ENCODE measurements at places on chromosomes 6 and 20.

DNA sequence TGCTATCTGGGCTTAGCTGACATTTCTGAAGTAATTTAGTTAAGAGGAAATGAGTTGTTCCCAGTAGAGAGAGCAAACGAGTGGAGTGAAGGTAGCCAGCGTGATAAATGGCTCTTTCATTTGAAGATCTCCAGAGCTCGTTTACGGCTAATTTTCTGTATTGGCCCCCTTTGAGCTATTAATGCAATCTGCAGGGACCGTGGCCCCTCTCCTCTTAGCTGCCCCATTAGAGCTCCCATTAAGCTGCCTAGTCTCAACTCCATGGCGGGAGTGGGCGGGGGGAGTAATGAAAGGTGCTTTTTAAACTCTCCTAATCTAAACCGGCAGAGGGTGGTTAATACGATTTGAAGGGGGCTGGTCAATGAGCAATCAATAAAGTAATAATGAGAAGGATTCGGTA, 12.5 kb downstream of the TFAP2B start:
- no peak for DNase-seq

- no peak for DNase-seq
Measured at GRCh38 chr20:61205769-61206168, 46.3 kb upstream of the CDH4 start.

DNA sequence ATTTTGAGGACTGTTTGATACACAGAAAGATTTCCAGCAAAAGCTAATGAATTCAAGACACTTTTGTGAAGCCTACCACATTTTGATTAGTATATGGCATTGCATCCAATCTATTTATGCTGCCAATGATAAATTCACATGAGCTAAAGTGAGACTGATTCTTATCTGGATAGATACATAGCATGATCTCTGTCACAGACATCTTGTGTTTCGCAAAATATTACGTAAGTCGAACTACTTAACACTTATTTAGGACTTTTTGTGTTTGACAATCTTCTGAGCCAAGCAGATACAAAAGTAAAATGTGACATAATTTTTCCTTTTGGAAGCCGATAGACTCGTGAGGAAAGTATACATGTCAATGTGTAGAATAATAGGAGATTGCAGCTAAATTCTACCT, 251.6 kb downstream of the HACE1 start:
- DNase-seq, result no peak

DNA sequence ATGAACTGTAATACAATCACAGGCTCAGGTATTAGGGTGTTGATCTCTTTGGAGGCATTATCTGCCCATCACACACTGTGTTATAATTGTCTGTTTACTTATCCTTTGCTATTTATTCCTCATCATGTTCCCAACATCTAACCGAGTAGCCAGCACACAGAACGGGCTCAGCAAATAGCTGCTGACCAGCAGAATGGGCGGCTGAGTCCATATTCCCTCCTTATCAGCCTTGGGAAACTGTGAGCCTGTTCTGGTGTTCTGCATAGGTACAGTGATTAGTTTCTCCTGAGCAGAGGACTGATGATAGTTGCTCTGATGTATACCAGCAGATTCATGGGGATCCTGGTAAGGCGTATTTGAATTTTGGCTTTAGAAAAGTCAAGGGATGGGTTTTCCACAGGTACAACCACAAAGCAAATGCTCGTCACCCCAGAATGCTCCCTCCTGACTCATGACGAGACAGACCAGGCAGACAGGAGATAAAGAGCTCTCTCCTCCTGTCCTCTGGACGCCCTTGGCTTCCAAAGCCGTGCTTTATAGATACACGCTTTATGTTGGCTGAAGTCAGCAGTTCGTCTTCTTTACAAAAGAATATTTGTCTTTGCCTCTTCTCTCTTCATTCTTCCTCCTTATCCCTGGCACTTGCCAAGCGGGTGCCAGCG, 166.7 kb downstream of the TTLL2 start:
- DNase-seq, result no peak

DNA sequence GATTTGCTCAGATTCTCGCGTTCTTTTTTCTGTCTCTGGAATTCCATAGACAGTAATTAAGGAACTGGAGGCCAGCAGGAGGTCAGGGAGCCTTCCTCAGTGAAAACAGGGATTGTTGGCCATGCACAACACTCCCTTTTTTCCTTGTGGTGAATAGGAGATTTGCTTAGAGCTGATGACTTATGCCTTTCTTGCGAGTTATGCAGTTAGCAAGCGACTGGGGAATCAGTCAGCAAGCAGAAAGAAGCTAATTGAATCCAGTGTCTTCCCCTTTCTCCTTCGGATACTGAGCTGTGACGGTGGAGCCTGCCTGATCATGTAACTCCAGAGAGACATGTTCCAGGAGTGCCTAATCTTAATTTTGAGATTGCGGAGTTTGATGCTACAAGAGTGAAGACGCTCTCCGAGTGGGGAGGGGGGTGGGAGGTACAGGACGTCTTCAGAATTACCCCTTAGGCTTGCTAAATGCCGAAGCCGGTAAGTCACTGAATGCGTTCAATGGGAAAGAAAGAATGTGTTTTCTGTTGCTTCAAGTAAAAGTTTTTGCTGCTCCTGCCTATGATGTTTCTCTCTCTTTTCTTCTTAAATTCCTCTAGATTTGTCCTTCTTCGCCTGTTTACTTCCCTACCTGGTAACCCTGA, 165.9 kb downstream of the SASH1 start:
- DNase-seq, result no peak

DNA sequence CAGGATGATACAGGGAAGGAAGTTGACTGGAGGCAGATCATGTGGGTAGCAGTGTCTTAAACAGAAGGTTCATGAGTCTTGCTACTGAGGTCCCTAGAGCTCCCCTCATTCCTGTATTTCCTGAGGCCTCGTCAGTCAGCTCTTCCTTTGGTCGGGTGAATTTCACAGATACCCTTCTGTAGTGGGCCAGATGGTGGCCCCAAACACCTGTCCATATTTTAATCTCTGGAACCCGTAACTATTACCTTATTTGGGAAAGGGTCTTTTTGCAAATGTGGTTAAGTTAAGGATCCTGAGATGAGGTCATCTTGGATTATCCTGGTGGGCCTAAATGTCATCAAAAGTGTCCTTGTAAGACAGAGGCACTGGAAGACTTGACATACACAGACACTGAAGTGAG, 9.6 kb downstream of the KCNS1 start:
- no peak for DNase-seq

DNA sequence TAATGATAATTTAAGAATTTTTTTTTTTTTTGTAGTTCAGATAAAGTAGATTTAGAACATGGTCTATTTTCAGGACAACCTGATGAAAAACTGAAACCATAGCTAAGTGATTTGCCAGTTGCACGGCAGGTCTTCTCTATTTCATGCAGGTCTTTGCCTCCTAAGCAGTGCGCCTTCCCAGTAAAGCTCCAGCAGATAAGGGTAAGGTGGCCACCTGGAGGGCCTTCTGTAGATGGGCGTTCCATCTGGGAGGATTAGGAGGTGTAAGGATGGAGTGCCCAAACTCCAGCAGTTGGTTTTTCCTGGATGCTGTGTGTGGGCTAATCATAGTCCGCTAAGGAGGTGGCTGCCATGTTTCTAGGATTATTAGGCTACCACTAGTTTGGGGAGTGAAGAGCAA, 107.1 kb downstream of the ARID1B start:
- DNase-seq, result no peak

- DNase-seq, result no peak
Measured at GRCh38 chr20:47428851-47429336, 72.4 kb upstream of the ZMYND8 start.

DNA sequence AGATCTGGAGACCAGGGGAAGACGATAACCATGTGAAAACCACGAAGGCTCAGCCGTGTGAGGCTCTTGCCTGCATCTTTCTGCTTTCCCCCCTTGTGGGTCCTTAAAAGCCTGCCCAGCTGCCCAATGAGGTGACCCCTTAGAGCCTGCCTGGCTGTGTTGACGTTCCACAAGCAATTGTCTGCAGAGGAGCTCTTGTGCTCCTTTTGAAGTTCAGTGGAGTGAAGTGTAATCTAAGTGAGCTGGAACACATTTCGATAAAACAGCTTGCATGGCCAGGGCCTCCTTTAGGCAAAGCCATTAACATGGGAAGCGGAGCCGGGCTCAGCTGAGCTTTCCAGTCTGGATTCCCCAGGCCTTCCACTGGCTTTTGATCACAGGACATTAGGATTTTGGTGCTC, 27.3 kb upstream of the TCP11 start:
- no peak for DNase-seq
